ENCODE measurements at places on chromosomes 5 and 9.

DNA sequence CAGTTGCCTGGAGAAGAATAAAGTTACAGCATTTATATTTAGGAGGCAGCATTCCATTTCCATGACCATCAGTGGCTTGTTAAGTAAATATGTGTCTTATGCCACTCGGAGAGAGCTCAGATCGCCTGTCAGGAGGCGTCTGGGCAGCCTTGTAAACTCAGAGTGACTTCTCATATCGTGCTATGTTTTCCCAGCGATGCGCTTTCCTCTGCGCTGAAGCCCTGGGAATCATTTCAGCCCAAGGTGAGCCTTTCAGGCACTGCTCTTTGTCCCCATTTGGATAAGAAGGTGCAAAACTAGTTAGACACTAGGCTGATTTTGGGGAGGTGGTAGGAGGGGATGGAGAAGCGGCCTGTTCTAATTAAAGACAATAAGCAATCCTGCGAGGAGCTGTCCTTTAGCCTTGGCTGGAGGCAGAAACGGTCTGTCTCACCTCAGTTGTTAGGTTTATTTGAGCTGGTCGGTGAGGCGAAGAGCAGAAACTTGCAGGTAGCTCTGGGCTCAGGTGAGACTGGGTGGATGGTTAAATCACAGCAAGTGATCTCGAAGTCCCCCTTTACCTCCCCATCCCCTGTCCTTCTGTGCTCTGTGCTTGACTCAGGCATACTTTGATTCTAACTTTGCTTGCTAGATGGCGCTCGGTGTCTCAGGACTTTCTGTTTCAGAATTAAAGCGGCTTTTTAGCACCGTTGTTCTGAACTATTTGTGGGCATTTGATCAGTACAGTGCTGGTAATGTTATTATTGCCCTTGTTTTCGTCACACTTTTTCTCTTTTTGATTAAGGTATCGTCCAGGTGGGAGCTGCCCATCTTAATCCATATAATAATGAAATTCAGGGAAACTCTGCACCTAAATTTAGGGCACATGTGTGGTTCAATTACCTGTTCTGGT is 24.6 kb downstream of the NR2F1 start:
- peak; percentile 41 for DNase-seq

- DNase-seq = no peak
Measured at GRCh38 chr5:147961208-147961749, 54.9 kb upstream of the C5orf46 start.

- no peak for DNase-seq
Measured at GRCh38 chr9:129451089-129451656, 169.7 kb downstream of the C9orf50 start.

GRCh38 chr5:9927521-9927997 is 297.4 kb upstream of the TAS2R1 start:
- DNase-seq = peak; percentile 61

GRCh38 chr9:92808726-92809451 is 44.3 kb upstream of the BICD2 start:
- DNase-seq = peak; percentile 89

DNA sequence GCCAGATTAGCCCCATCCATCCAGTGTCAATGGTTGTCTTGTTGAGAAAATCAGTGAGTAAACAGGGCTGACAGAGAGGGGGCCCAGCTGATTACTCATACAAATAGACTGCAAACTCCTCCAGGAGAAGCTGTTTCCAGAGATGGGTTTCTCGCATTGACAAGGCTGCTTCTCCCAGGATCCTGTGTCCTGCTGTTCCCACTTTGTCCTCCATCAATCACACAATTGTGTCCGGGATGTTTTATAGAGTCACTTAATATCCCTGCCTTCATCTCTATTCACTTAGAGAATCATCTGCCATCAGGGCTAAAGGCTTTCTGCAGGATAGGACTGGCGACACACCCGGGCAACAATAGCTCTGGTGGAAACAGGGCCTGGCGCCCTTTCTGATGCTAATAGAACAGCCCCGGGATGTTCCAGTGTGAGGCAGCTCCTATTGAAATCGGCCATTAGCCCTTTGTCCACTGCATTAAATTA is 71.7 kb upstream of the TBCA start:
- no peak for DNase-seq

DNA sequence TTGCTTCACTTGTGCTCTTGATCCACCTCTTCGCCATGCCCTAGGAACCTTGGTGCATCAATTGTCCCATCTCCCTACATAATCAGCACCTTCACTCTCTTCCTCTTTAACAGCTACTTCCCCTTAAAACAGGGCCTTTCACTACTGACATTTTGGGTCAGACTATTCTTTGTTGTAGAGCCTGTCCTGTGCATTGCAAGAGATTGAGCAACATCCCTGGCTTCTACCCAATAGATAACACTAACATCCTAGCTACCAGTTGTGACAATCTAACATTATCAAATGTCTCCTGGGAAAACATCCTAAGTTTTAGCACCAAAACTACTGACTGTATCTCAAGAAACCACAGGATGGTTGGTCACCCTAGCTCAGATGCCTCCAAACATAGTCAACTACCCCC is 854.3 kb upstream of the DMAC1 start:
- no peak for DNase-seq
